ENCODE measurements at places on chromosomes 3 and 15.

- DNase-seq, result no peak
Measured at GRCh38 chr3:142251951-142252350, 26.6 kb upstream of the GK5 start.

DNA sequence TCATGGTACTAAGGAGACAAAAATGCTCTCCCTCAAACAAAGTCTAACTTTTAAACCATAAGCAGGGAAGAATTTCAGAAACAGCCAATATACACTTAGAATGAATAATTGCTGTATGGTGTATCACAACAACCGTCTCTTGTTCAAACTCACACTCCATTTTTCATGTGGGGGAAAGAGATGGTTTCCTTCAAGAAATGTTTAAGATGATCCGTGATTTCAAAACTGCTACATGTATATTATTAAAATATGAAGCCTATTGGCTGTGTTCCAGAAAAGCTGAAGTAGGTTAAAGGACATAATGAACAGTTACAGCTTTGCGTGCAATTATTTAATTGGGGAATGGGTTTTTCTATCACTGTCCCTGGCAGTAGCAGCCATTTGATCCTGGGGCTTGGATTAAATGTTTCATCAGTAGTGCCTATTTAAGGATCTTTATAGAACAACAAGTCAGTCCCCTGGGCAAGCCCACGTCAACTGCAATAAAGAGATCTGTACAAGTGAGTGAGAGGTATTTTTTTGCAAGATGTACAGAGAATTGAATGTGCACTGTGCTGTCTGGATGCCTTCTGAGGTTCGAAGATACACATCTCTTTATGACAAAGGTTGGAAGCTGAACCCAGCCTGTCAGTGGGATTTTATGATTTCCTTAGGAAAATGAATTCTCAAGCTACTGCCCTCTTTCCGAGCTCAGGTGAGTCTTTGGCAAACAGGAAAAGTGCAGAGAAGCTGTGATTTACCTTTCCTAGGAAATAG lies 337.2 kb upstream of the RARB start:
- no peak for DNase-seq

DNA sequence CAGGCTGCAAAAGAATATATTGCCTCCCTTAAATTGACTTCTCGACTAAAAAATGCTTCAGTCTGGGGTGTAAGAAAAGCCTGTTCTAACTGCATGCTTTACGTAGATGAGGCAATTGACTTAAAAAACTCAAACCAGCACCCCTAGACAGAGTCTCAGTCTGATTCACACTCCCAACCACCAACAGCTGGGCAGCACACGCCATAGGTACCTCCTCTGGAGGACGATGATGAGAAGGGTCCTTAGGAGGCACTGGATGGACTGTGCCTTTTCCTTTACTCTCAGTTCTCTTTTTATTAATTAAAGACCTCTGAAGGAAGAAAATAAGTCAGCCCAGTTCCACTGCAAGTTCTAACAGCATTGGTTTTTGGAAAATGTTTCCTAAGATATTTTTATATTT lies 175.0 kb downstream of the PDZRN3 start:
- no peak for DNase-seq

DNA sequence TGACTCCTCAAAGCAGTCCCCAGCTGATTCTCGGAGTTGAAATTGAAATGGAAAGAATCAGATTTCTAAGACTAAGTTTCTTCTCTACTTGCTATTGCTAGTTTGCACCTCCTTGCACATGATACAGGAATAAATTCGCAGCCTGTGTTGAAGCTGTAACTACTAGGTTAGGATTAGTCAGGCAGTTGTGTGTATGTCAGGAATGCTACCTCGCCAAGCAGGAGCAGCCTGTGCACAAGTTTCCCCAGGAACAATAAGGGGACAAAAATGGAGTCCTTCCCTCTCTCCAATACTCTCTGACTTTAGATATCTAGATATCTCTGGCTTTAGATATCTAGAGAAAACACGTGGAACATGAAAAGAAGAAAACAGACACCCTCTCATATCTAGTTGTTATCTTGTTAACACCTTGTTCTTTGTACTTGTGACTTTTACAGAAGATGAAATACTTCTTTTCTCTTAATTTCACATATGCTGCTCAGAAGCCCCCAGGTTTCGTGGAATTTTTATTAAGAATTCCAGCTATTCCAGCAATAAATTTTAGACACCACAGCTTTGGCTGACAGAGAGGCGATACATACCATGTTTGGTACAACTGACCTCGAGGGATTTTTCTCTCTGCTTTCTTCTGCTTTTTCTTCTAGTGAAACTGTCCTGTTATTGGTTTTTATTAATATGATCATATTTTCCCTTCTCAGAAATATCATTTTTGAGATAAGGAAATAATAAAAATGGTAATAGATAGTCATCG lies 56.1 kb upstream of the CMSS1 start:
- DNase-seq, result no peak

DNA sequence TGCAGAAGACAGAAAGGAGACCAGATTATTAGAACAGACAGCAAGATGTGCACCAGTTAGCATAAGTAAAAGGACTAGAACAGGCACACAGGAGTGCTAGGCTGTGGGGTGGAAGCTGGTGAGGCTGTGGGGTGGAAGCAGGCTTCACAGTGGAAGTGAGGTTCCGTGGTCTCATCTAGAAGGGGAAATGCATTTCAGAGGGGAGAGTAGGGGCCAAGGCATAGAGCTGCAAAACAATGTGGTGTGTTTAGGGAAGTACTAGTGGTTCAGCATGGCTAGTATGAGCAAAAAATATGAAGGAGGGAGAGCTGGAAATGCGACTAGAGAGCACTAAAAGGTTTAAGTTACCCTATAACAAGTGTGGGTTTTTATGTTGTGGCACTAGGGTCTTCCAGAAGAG lies 6.5 kb downstream of the POPDC2 start:
- DNase-seq, result no peak

DNA sequence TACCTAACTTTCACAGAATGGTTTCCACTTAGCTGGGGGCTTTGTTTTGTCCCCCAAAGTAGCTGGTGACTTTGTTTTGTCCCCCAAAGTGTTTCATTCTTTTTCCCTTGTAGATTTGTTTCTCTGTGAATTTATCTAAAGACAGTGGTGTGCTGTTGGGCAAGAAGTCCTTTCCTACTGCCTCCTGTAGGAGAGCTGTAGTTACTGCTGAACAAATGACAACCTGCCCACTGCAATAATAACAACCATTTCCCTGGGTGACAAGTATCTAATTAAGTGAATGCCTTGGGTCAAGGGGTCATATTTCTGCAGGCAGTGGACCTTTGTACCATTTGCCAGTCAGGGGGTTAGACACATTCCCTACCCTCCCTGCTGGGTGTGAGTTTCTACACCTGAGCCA lies 125.4 kb upstream of the BFSP2 start:
- no peak for DNase-seq

GRCh38 chr3:120498556-120499346 lies 48.0 kb upstream of the FSTL1 start:
- no peak for DNase-seq

GRCh38 chr3:51156147-51156546 lies 228.9 kb upstream of the MANF start:
- no peak for DNase-seq

DNA sequence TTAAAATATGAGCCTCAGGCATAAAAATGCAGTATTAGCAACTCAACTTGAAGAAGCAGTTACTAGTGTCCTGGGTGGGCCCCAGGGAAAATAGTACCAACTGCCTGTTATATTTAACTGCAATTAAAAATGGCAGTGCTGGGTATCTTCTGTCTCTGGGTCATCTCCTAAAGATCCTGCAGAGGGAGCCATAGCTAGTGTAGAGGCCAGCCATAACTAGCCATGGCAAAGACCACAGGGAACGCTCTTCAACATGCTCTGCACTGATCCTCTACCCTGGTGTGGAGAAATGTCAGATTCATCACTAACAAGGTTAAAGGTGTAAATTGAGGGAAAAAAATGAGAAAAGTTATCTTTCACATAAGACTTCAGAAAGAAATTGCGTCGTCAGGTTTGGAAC lies 181.3 kb downstream of the SNRPN start:
- no peak for DNase-seq

DNA sequence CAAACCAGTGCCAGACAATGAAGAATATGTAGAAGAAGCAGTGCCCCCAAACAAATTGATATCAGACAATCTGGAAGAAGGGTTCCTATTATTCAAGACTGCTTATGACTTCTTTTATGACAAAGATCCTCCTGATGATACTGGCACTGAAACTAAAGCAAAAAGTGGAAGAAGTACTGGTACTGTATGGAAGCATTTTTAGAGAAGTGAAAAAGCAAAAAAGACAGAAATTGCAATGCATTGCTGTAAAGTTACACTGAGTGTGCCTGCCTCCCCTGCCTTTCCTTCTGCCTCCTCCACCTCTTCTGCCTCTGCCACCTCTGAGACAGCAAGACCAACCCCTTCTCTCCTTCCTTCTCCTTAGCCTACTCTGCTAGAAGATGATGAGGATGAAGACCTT lies 167.6 kb downstream of the PLCL2 start:
- DNase-seq, result no peak

DNA sequence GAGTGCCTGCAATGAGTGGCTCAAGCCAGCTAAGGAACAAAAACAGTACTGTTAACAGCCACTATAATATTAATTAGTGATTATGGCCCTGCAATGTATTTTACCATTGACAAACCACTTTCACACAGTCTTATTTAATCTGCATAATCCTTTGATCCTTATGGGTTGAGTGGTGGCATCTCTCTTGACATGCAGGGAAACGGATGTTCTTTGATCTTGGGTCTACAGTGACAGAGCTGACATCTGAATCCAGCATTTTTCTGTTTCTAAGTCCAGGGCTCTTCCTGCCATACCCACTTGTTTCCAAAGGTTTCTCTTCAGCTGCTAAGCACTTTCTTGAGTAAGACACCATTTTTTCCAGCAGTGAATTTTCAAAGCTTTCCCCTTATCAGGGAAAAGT lies 277.7 kb upstream of the ROPN1 start:
- no peak for DNase-seq

- no peak for DNase-seq
Measured at GRCh38 chr15:63388511-63388910, 6.9 kb upstream of the CA12 start.

DNA sequence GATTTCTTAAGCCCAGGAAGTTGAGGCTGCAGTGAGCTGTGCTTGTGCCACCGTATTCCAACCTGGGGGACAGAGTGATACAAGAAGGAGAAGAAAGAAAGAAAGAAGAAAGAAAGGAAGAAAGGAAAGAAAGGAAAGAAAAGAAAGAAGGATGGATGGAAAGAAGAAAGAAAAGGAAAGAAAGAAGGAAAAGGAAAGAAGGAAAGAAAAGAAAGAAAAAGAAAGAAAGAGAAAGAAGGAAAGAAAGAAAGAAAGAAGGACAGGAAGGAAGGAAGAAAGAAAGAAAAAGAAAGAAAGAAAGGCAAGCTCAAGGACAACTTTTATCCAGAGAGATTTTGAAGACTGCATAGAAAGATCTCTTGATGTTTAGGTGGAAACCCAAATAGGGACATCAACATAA lies 120.7 kb downstream of the GMNC start:
- DNase-seq, result no peak

DNA sequence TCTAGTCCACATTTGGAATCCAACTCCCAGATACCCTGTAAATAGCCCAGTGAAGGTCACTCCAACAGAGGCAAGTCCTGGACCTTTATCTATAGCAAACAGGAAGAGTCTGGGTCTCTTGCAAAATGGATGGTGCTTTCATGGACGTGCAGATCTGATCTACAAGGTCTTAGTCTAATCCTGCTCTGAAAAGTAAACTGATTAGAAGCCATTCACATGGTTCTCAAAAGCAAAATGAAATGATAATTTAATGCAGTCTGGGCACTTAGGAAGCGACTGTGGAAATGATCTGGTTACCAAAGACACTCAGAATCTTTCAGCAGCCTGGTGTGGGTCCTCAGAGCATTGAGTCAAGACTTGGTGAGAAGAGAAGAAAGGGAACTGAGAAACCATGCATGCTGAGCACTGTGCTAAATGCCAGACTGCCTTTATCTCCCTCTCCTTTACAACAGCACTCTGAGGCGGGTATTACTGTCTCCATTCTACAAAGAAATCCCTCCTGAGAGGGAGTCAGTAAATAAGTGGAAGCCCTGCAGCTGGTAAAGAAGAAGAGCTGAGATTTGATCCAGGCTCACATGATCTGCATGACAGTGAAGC lies 29.0 kb downstream of the AQP9 start:
- DNase-seq, result no peak

- no peak for DNase-seq
Measured at GRCh38 chr15:25408428-25408827, 30.4 kb downstream of the UBE3A start.

GRCh38 chr3:40258555-40258954 lies 51.0 kb upstream of the EIF1B start:
- no peak for DNase-seq

DNA sequence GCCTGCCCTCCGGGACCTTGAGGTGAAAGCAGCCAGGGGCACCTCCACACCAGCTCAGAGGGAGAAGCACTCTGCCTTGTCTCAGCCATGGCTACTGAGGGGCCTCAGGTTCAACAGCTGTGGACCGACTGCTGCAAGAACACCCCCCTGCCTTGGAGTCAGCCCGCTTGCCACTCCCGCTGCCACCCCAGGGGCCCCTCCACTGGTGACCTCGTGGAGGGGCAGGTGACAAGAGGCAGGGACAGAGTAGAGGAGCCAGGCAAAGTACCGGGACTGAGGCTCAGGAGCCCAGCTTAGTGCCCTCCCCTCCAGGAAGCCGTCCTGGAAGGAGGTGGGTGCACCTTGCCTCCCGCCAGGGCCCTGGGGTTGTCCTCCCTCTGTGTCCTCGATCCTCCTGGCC lies 79.6 kb upstream of the RPL32 start:
- DNase-seq, result no peak

DNA sequence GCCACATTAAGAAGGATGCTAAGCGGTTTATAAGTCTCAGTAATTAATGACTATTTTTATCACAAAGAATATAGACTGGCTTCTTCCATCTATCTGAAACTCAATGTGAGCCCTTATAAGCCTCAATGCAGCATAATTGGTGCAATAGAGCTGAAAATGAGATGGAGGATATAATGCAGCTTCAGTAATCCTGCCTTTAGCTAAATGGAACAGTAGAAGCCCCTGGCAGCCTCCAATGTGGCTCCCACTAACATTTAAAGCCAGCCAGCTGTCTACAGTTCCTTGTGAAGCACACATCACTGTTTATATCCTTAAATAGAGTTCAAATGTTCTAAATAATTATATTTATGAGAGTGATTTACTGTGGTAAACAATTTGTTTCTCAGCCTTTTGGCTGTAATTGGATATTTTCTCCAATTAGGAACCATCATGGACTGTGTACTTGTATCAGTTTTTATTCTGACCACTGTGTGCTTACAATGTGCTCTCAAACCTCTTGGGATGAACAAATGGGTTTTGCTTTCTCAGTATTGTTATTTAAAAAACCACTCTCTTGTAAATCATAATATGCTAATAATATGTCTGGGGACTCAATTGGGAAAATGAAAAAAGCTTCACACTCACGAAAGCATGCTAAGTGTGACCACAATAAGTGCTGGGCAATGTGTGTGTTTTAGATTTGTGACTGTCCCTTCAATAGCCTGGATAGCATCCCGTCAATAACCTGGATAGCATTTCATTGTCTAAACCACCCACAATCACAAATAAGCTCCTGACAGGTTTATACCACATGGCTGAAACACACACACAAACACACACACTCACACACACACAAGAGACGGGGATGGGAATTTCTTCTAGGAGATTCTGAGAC lies 366.6 kb downstream of the GBE1 start:
- DNase-seq, result no peak
